ENCODE measurements at places on chromosomes 1 and 21. TPM values are rescaled to one million over a fixed set of nuclear protein-coding genes. Genes with fewer than 3 reads are reported as not detected.

- no peak for DNase-seq
These were observed 724 bp downstream of the ST7L start for GRCh38 chr1:112618114-112618720.

- DNase-seq, result no peak
These were observed 4.8 kb upstream of the TCP10L start for GRCh38 chr21:32590130-32590529.

GRCh38 chr1:81780705-81781454, 19.9 kb upstream of the ADGRL2 start:
- DNase-seq, result no peak

The DHRS3 gene
- 271 TPM for total RNA-seq

The BMP8A gene
- total RNA-seq, result 8.3 TPM
